Activated CD8-positive, alpha-beta memory T cell treated with anti-CD3 and anti-CD28 coated beads for 1 hour (primary cell): ENCODE measurements at places on chromosomes 3 and 15.

DNA sequence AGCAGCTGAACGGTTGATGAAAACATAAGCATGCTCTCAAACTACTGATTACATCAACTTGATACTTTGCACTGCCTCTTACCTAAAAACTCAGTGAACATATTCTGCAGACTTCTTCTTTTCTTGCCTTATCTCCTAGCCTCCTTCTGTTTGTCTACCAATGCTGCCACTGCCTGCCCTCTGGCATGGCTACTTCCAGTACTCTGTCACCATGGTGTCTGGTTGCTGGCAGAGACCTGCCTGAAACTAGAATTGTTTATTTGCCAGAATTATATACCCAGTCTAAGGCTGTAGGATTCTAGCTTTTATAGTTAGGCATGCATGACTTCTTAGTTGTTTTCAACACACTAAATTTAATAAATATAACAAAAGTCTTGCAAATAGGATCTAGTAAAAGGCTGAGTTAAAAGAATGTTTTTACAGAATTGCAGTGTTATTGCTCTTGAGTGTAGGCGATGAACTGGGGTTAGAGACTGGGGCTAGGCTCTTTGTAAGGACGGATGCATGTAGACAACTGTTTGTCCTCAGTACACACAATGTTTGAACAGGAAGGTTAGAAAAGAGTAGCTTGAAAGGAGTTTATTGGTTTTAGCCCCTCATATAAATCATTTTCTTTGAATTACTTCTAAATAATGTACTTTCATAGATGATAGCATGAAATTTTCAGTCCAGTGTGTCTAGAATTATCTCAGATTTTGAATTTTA lies 116.3 kb downstream of the KCNAB1 start:
- no peak for DNase-seq

GRCh38 chr3:5057857-5058324 lies 64.2 kb upstream of the ARL8B start:
- DNase-seq = peak; percentile 29

DNA sequence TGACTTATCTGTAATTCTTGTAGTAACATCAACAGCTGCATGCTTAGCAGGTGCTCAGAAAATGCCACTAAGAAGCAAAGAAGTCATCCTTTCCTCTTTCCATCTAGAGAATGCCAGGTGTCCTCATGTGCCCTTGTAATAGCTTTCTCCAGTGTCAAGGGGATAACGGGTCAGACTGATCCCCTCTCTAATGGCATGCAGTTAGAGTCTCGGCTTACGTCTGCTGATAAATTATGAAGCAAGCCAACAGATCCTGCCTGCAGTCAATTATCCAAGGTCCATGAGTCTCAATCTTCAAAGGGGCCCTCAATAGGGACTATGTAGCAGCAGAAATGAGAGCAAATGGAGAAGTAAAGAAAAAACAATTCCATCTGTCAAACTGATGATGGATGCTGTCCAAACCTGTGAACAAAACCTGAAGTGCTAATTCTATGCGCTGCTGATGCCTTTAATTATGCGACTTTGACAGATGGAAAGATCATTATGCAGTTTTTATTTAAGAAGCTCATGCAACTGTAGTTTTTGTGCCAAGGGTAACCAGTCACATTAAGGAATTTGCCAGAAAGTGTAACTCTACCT lies 162.8 kb upstream of the PEX5L start:
- DNase-seq = no peak

GRCh38 chr3:135503760-135504686 lies 461.5 kb upstream of the PPP2R3A start:
- no peak for DNase-seq

- no peak for DNase-seq
These were observed 7.7 kb downstream of the POU1F1 start for GRCh38 chr3:87268646-87269211.

DNA sequence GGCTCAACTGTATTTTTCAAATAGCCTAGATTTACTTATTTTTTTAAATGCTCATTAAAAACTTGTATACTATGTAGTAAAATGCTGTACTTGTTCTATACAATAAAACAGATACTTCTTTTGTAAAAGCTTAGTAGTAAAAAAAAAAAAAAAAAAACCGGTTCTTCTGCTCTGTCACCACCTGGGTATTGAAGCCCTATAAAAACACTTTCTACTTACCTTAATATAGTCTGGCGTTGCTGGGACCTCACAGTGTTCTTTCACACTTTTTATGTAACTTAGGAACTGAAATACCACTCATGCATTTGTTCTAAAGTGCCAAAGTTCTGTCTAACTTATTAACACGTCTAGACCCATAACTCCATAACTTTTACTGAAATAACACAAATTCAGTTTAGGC lies 61.4 kb downstream of the TASOR start:
- DNase-seq = no peak

GRCh38 chr3:188365988-188366698 lies 212.2 kb downstream of the LPP start:
- no peak for DNase-seq

DNA sequence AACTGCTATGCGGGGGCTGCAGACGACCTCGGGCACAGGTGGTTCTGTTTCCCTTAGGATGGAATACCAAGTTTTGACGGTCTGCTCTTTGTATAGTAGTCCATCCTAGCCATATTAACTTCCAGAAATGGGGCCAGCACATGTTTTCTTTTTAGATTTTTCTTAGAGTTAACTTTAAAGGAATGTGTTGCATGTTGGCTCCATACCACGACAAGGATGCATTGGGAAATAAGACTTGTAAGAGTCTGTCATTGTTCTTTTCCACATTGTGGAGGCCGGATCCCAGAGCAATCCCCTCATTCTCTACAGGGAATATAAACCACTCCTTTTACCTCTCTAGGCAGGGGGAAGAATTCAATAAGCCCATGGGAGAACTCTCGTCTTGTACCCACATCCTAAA lies 87.1 kb upstream of the PLSCR4 start:
- DNase-seq = no peak

DNA sequence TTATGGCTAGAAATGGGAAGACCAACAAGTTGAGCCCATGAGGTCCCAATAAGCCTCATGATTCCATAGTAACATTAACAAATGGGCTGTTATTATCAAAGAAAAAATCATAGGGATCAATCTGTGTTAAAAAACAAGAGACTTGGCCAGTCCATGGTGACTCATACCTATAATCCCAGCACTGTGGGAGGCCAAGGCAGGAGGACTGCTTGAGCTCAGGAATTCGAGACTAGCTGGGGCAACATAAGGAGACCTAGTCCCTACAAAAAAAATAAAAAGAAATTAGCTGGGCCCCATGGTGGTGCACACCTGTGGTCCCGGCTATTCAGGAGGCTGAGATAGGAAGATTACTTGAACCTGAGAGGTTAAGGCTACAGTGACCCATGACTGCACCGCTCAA lies 124.8 kb downstream of the DMXL2 start:
- no peak for DNase-seq

- no peak for DNase-seq
These were observed 85.1 kb upstream of the MYRIP start for GRCh38 chr3:39724233-39724846.

DNA sequence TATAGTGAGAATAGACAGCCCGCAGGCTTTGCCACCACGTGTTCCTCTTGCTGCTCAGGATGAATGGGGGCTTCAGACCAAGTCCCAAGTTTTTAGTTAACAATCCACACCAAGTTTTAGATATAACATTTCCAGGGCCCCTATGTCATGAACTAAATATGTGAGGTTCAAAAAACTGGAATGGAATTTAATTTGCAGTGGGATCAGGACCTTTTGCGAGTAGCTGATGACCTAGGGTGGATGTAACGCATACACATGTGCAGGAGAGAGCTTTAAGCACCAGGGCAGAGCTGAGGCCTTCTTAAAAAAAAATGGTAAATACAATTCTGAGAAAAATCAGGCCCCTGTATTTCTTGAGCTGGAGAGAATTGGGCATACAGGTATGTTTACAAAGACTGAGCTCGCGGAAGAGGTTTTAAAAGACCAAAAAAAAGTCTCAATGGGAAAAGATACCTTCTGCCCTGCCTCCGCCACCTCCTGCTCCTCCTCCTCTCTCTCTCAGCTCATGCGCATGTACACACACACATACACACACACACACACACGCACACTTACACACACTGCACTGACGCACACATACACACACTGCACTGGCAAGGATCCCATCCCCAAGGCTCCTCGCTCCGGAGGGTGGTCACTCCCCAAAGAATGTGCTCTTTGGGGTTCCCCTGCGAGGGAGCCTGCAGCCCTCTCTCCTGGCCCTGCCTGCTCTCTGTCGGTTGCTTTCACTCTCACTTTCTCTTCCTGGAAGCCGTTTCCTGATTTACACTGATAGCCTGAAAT lies 48.2 kb upstream of the IGF1R start:
- no peak for DNase-seq

- no peak for DNase-seq
These were observed 103.2 kb upstream of the PPP2R3A start for GRCh38 chr3:135862361-135862760.

DNA sequence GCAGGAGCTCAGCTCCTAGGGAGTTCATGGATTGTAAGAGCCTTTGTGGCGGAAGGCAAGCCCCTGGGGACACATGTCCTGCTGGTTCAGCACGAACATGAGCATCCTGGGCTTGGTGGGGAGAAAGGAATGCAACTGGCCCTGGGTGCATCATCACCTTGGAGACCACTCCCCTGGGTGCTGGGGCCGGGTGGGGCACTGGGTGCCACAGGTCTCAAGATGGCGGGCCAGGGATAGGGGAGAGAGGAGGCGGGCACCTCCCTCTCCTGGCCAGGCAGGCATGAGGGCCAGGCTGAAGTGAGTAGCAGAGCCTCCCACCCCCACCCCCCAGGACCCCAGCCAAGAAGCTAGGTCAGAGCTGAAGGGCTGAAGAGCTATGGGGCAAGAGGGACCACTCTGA lies 768 bp downstream of the PCBP4 start:
- DNase-seq = no peak

- DNase-seq = no peak
These were observed 3.5 kb downstream of the EIF4E3 start for GRCh38 chr3:71721651-71722157.

GRCh38 chr15:29939404-29939803 lies 117.1 kb upstream of the TJP1 start:
- no peak for DNase-seq

GRCh38 chr15:77002954-77003912 lies 8.3 kb downstream of the PSTPIP1 start:
- DNase-seq = no peak

DNA sequence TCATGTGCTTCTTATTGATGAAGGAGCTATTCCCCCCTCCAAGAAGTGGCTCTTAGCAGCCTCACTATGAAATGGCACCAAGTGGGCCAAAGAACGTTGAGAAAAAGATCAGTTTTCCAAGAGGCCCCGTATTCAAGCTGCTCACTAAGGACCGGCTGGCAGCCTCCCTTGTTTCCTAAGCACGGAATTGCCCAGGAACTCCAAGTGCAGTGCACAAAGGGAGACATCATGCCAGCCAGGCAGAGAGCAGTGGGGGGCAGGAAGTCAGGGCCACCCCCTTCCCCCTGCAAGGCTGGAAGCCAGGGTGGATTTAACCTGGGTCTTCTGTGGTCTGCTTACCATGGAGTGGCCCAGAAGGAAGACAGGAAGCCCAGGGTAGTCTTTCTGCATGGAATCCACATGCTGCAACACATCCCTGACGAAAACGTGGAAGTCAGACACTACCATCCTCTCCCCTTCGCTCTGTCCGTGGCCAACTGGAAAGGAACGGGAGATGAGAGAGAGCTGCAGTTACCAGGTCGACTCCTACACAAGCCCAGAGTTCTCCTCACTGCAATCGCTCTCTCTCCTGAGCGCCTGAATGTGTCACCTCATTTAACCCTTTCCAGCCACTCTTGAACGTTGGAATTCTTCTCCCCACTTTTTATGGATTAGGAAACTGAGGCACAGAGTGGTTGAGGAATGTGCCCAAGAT lies 49.5 kb downstream of the ABTB1 start:
- DNase-seq = no peak

DNA sequence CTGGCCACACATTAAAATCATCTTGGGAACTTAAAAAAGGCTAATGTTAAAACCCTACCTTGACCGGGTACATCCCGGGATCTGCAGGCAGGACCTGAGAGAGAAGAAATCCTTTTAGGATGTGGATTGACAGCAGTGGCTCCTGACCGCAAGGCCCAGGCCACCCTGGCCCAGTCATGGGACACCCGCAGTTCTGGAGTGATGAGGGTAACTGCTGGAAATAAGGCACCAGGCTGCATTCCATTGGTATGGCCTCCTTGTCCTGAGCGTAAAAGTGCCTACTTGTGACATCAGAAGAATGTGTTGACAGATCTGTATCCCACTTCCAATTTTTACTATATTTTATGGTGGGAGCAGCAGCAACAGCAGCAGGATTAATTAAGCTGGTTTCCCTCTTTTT lies 63.4 kb upstream of the GSK3B start:
- no peak for DNase-seq

DNA sequence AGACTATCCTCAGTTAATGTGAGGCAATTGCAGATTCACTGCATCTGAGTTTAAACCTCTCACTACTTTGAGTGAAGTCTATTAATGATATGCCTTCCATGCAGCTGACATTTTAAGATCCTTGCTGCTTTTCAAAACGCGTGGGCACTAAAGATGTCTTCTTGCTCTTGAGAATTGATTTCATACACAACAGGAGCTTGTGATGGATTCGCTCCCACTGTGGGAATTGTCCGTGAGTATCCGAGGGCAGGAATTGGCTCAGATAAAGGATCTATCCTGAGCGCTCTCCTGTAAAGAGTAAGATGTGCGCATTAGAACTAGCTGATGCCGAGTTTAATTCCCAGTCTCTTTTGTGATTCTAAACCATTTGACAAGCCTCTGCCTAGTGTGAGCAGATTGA lies 167.9 kb downstream of the ROBO2 start:
- DNase-seq = no peak

- DNase-seq = no peak
These were observed 102.9 kb downstream of the PDZRN3 start for GRCh38 chr3:73521734-73522336.

DNA sequence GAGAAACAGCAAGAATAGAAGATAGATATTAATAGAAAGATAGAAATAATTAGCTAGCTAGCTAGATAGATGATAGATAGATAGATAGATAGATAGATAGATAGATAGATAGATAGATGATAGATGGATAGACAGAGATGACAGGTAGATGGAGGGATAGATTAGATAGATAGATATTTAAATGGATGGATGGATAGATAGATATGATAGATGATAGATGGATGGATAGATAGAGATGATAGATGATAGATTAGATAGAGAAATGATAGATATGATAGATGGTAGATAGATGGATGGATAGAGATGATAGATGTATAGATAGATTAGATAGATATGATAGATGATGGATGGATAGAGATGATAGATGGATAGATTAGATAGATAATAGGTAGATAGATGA lies 8.3 kb upstream of the ATP10A start:
- no peak for DNase-seq

- DNase-seq = no peak
These were observed 153.5 kb upstream of the LPP start for GRCh38 chr3:188000361-188000861.

DNA sequence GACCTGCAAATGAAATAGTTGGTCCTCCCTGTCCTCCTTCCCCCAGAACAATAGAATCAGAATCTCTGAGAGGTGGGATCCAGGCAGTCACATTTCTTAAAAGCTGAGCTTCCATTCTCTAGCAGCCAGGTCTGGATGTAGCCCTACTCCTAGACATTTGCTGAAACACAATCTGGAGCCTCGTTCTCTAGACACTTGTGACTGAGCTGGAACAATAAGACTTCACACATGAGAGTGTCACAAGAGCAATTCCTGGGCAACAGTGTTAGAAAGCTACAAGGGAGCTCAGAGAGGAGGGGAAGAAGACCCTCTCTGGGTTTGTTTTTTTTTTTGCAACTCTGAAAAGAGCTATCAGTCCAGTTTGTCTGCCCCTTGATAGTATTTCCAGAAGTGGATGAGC lies 14.5 kb downstream of the CORO2B start:
- DNase-seq = no peak

- DNase-seq = no peak
These were observed 14.7 kb upstream of the LMCD1 start for GRCh38 chr3:8486936-8487335.
